ENCODE measurements at places on chromosomes 2 and 18.

DNA sequence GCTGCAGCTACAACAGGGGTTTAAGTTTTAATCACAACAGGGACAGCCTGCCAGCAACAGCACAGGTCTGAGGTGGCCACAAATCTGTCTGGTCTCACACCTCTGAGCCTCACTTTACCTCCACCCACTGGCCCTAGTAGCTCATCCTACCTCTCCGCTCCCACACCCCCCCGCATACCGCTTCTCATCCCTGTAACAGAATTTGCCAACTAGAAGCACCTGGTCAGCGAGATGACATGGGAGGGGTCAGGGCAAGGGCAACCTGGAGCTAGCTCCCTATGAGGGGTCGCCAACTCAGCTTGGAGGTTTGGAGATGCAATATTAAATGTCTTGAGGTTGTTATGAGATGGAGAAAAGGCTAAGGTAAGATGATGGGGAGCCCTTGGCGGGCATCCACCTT, 7.5 kb downstream of the CATIP start:
- DNase-seq = no peak

GRCh38 chr2:42652086-42652485, 83.7 kb downstream of the MTA3 start:
- no peak for DNase-seq

DNA sequence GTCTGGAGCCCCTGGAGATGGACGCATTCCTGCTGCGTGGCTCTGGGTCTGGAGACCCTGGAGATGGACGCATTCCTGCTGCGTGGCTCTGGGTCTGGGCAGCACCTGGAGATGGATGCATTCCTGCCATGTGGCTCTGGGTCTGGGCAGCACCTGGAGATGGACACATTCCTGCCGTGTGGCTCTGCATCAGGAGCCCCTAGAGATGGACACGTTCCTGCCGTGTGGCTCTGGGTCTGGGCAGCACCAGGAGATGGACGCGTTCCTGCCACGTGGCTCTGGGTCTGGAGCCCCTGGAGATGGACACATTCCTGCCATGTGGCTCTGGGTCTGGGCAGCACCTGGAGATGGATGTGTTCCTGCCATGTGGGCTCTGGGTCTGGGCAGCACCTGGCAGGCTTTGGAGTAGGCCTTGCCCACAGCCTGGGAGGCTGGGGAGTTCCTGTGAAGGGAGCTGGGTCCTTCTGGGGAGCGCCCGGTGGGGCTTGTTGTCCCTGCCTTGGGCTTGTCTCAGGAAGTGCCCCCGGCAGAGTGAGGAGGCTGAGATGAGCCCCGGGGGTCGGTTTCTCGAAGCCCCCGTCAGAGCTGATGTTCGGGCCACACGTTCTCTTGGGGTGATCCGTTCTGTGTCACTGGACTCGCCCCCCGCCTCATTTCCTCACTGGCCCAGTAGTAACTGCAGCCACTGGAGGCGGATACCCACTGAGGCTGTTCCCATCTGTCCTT, 41.0 kb downstream of the SH3BP4 start:
- DNase-seq = no peak

GRCh38 chr18:28691496-28691840, 514.5 kb upstream of the CDH2 start:
- DNase-seq = no peak

- DNase-seq = no peak
Observed at GRCh38 chr2:5839550-5839949, 147.4 kb downstream of the SOX11 start.

- peak; percentile 74 for DNase-seq
Observed at GRCh38 chr2:195659982-195660890, 3.2 kb downstream of the SLC39A10 start.

GRCh38 chr2:53424902-53425301, 342.7 kb upstream of the CHAC2 start:
- no peak for DNase-seq

GRCh38 chr18:5237083-5237722, 40.1 kb upstream of the AKAIN1 start:
- no peak for DNase-seq

- DNase-seq = no peak
Observed at GRCh38 chr2:100812116-100812515, 7.8 kb upstream of the NPAS2 start.

DNA sequence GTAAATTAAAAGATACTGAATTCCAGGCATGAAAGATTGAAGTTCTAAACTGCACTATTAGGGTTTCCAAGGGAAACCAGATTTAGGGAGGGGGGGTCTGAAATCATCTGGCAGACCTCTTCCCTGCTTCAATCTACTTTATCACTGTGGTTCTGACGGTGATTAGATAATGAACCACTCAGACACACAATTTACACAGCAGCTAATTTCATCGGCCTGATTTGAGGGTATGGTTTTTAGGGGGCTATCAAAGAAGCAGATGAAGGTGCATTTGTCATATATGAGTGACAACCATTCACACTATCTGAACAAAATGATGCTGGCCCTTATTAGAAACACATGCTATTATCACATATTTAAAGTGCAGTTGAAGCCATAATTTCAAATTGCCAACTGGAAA, 106.0 kb downstream of the OLA1 start:
- no peak for DNase-seq

DNA sequence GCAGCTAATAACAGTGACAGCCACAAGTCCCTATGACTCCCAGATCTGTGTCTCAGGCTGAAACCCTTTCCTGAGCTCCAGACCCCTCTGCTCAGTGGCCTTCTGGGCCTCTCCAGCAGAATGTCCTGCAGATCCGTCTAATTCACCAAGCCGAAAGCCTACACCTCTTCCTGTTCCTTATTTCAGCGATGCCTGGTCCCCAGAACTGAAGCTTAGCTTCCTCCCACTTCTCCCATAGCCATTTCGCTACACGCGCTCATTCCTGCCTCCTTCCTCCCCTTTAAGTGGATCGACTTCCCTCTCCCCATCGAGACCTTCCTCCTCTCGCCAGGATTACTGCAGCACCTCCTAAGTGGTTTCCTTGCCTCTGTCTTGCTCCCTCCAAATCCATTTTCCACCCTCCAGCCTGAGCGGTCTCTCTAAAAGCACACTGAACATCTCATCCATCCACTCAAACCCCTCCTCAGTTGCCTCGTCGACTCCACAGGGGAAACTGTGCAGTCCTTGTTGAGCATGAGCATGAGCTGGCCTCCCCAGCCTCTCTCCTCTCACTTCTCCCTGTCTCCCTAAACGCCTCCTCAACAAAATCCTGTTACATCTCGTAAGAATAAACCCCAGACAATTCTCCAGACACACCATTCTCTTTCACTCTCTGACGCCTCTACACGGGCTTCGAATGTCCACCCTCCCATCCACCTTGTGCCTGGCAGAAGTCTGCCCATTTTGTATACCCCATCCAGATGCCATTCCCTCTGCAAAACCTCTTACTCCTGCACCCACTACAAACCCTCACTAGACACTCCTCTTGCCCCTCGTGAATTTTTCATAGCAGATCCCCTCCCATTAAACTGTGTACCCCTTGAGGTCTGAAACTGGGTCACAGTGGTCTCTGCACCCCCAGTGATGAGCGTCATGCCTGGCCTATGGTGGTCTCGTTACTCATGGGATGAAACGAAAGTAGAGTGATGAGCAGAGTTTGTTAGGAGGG, 232.6 kb downstream of the ATAD2B start:
- no peak for DNase-seq

DNA sequence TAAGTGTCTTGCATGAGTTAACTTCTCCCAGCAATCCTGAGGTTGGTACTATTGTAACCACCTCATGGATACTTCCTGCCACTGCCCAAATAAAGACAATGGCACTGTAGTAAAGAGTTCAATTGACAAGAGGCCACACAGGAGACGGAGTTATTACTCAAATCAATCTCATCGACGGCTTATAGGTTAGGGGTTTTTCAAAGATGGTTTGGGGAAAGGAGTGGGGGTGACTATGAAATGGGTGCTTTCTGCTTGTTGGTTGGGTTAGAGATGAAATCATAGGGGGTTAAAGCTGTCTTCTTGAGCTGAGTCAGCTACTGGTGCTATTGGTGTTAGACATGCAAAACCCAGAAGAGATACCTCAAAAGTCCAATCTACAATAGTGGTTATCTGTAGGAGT, 1258.0 kb upstream of the ZEB2 start:
- no peak for DNase-seq

DNA sequence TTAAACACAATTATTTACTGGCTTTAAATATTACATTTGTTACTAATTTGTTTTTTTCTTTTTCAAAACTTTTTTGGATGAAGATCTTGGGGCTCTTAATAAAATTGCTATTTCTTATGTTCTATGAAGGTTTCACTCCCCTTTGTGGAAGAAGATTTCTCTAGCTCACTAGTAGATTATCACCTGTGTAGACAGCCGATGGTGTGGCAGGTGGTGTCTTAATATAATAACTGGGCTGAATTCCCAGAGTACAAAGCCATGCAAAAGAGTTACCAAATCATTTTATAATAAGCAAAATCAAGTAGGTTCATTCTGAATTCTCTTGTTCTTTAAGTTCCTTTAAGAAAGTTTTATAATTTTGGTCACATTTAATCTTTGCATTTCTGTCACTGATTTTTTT, 233.7 kb downstream of the CCDC102B start:
- DNase-seq = no peak

DNA sequence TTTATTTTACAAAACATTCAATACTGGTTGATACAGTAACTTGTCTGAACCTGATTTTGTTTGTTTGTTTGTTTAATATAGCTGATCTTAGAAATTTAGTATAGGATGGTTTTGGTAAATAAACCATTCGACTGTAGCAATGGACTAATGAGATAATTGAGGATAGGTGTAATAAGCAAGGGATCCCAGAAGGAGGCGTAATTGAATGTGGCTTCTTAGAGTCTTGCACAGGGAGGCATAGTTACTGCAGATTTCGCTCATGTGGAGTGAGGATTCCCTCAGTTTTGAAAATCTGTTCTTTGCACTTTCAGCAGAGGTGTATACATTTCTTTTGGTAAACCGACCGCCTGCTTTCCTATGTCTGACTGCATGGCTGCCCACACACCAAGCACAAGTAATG, 709.6 kb downstream of the SOCS6 start:
- DNase-seq = no peak

- no peak for DNase-seq
Observed at GRCh38 chr2:180456801-180457200, 449.7 kb upstream of the CWC22 start.

DNA sequence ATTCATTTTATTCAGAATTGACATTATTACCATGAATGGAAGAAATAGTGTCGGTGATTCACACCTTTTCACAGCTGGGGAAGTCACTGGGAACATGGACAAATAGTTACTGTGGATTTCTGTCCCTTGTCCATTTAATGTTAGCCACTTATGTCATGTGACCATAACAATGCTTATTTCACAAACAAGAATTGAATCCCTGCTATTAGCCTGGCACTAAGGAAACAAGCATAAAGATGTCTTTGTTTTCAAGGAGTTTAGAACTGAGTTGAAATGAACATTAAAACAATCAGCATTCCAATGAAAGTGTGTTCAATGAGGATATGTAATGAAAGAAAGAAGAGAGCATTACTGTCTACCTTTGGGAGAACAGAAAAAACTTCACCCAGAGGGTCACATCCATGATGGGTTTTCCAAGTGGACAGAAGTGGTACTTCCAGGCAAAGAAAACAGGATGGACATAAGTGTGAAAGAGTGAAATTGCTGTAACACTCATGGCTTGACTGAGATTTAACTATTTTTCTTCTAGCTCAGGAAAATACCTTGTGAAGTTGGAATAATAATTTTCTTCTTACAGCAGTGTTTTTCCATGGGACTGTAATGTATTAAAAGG, 324.5 kb upstream of the UBE2E3 start:
- DNase-seq = no peak

GRCh38 chr2:118588850-118589249, 258.6 kb downstream of the EN1 start:
- no peak for DNase-seq

- DNase-seq = no peak
Observed at GRCh38 chr2:184599872-184600222, 1.5 kb downstream of the ZNF804A start.

- DNase-seq = no peak
Observed at GRCh38 chr18:40292985-40293710, 1661.9 kb upstream of the PIK3C3 start.

GRCh38 chr18:50451100-50451842, 76.4 kb downstream of the SKA1 start:
- no peak for DNase-seq

GRCh38 chr2:26887151-26887550, 39.2 kb downstream of the DPYSL5 start:
- no peak for DNase-seq

DNA sequence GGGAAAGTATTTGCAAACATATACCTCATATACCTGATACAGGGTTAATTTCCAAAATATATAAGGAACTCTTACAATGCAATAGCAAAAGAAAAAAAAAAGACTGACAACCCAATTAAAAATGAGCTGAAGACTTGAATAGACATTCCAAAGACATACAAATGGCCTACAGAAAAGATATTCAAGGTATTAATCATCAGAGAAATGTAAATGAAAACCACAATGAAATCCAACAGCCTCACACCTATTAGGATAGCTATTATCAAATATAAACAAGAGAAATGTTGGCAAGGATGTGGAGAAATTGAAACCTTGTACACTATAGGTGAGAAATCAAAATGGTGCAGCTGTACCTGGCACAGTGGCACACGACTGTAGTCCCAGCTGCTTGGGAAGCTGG, 25.7 kb downstream of the NR4A2 start:
- no peak for DNase-seq

DNA sequence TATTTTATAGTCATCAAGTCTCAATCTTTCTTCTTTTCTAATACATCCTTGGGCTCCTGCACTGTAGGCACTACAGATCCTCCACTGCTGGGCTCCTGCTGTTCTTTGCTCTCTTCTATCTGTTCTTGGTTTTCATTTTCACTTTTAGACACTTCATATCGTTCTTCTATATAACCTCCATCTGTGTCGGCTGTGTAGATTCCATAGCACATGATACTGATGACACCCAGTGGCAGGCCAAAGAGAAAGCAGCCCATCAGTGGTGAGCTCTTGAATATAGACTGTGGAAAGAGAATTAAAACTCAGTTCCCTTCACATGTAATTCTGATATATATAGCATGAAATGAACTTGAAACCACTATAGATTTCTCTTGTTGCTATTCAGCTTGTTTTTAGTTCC, 38.0 kb downstream of the TMX3 start:
- DNase-seq = no peak

DNA sequence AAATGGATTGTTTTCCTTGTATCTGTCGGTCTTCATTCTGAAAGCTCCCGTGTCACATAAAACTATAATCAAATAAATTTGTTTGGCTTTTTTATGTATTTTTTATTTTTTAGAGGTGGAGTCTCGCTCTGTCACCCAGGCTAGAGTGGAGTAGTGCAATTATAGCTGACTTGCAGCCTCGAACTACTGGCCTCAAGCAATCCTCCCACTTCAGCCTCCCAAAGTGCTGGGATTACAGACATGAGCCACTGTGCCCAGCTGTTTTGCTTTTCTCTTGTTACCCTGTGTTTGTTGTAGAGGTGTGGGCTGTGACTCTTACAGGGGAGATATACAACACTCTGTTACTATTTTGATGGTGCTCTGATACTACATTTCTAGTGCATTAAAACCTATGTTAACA, 2.2 kb downstream of the GALM start:
- DNase-seq = no peak
